ENCODE measurements at places on chromosomes 16 and 17.

- DNase-seq, result peak; percentile 64
Measured at GRCh38 chr16:89257281-89257731, 39.8 kb downstream of the ZNF778 start.

- no peak for DNase-seq
Measured at GRCh38 chr16:2897110-2897509, 14.1 kb downstream of the FLYWCH2 start.

DNA sequence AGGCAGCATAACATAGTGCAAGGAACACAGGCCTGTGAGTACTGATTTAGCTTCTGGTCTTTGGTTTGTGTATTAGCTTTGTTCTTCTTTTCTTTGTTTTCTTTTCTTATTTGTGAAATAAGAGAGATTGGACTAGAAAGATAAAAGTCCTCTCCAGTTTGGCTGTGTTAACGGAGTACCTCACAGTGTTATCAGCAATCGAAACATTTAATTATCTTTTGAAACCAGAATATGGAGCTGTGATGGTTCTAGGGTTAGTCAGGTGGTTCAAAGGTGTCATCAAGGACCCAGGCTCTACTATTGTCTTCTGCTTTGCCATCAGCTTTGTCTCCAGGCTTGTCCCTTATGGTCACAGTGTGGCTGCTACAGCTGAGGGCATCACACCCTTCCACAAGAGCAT, 25.6 kb downstream of the ADORA2B start:
- DNase-seq, result no peak

DNA sequence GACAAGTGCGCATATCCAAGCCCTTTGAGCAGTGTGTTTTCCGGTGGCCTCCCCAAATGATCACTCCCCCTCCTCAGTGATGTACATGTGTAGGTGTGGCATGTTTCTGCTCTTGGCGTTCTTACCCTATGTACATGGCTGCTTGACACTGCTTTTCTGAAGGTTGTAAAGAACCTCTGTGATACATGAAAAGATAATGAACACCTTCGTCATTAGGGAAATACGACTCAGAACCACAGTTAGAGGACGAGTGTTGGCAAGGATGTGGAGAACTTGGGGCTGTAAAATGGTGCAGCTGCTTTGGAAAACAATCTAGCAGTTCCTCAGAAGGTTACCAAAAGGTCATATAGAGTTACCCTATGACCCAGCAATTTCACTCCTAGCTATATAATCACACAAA, 28.6 kb downstream of the CEP95 start:
- DNase-seq, result no peak

- DNase-seq, result no peak
Measured at GRCh38 chr17:65994679-65995078, 197.3 kb downstream of the CEP112 start.

- DNase-seq, result peak; percentile 87
Measured at GRCh38 chr17:43338886-43339516, 59.8 kb upstream of the ARL4D start.

DNA sequence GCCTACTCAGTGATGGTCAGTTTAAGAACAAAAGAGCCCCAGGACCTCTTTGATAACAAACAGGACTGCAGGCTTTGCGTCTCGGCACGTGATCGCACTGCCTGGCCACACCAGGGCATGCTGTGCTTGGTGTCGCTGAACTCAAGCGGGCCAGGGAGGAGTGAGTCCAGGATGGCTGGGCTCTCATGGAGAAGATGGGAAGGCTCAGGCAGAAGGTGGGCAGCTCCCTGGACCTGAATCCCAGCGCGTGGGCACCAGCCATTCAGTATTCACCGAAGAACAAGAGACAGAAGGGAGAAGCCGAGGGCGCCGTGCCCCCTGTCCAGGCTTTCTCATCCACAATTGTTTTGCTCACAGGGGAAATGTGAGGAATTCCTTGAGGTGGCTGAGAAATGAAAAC, 11.9 kb downstream of the KATNB1 start:
- no peak for DNase-seq

- DNase-seq, result peak; percentile 76
Measured at GRCh38 chr16:55056585-55057401, 126.1 kb downstream of the IRX5 start.

- DNase-seq, result peak; percentile 91
Measured at GRCh38 chr16:12228602-12229499, 252.3 kb downstream of the SNX29 start.

- no peak for DNase-seq
Measured at GRCh38 chr16:10791048-10791447, 27.5 kb downstream of the TVP23A start.

GRCh38 chr17:57480438-57481196, 224.3 kb downstream of the MSI2 start:
- DNase-seq, result peak; percentile 80

GRCh38 chr17:57215317-57215716, 41.0 kb upstream of the MSI2 start:
- DNase-seq, result peak; percentile 41

- no peak for DNase-seq
Measured at GRCh38 chr16:66902648-66903543, 15.8 kb downstream of the CDH16 start.

DNA sequence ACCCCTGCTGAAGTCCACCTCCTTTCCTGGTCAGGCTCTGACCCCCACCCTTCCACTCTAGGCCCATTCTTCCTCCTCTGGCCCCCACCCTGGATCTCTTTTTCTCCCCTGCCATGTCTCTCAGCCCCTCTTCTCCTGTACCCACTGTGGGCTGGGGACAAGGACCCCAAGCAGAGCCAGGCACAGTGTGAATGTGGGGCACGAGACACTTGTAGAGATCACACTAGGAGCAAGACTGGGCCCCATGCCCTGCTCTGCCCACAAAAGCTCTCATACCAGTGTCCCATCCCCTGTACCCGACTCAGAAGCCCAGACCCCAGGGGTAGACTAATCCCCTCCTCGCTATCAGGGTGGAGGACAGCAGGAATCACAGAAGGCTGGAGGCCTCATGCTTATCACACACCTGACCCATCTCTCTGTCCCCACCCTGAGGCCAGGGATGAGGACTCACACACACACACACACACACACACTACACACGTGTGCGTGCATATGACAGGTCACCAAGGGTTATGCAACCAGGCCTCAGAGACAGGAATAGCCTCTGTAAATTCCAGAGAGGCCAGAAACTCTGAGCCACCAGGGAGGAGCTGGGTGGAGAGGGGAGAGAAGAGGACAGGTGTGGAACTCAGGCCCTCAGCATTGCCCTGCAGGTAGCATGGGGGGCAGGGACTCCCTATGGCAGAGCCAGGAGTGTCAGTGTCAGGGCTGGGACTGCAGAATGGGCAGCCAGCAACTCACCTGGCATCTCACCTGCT, 21.1 kb downstream of the ARHGAP27 start:
- DNase-seq, result no peak

GRCh38 chr16:14110728-14111251, 39.7 kb downstream of the MRTFB start:
- DNase-seq, result no peak

DNA sequence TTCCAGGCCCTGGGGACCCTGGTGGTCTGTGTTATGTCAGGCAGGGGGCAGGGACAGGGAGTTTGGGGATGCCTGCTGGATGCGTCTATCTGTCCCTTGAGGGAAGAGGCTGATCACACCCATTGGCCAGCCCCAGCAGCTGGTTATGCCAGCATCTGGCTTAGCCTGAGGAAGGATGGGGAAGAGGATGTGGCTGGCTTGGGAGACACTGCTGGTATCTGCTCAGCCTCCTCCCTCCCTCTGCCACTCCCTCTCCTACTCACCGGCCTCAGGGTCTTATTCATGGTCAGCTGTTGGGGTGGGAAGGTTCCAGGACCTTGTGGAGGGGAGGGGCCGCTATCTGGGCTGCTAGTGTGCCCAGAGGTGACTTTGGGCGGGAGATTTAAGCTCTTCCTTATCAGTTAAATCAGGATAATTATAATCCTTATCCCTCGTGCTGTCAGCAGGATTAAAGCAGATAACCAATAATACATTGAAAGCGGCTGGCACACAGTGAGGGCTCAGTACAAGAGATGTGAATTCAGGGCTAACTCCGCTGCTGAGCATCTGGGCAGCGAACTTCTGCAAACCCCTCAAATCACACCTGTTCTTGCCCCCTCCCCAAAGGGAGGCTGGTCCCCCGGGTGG, 36.0 kb upstream of the MLKL start:
- DNase-seq, result no peak

GRCh38 chr17:10698096-10698818, 863 bp downstream of the ADPRM start:
- no peak for DNase-seq

DNA sequence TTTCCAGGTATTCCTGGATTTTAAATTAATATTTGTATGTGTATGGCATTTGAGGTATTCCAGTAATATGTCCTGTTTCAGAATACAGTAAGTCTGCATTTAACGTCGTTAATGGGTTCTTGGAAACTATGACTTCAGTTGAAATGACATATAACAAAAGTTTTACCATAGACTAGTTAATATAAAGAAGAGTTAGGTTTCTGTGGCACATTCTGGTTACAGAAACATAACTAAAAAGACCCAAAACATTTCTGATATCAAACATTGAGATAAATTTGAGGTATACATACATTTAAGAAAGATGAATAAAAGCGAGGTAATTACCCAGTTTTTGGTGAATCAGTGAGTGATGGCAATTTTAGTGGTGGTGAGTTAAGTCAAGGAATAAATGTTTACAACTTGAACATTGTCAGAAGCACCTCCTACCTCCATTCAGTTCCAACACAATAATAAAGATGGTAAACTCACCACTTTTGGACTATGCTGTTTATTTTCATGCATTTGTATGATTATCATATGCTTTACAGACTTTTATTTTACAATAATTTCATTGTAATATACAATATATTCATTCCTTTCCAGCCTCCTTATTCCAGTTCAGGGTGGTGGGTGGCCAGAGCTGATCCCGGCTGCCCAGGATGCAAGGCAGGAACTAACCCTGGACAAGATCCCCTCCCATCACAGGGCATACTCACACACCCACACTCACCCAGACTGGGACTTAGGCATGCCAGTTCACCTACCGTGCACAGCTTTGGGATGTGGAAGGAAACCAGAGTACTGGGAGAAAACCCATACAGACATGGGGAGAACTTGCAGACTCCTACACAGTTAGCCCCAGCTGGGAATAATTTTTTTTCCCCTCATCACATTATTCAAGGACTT, 9.7 kb downstream of the LUC7L3 start:
- DNase-seq, result no peak

- DNase-seq, result no peak
Measured at GRCh38 chr16:3059723-3060242, 5.7 kb upstream of the IL32 start.

DNA sequence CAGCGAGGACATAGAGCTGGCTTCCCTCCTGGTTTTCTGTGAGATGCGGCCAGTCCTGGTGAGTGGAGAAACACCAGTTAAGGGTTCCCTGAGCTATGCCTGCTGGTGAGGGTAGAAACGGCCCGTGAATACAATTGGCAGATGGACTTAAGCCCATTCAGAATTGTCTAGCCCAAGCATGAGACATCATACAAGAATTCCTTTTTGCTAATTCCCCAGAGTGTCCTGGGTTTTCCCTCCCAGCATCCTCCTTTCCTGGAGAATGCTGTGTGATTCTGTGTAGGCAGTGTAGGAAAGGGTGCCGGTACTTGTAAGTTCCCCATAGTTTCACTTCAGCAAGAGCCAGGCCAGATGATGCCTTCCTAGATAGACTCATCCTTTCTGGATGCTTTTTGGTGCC, 65.1 kb downstream of the SDR42E1 start:
- DNase-seq, result no peak

- DNase-seq, result no peak
Measured at GRCh38 chr17:40327244-40327729, 18.3 kb downstream of the RARA start.

GRCh38 chr16:47921535-47921934, 234.3 kb downstream of the ABCC12 start:
- DNase-seq, result no peak

DNA sequence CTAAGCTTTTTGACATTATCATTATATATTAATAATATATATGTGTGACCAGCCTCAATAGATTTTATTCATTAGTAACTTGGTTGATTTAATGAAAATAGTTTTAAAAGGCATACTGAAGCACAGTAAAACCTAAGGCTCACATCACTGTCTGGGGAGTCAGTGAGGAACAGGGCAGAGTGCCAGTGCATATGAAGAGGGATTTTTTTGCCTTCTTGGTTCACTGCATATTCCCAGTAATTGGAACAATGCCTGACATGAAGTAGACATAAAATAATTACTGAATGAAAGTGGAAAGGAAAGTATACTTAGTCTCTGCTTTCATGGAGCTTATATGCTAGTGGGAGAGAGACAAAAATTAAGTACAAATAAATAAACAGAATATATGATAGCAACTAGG, 81.1 kb downstream of the FTO start:
- DNase-seq, result no peak

DNA sequence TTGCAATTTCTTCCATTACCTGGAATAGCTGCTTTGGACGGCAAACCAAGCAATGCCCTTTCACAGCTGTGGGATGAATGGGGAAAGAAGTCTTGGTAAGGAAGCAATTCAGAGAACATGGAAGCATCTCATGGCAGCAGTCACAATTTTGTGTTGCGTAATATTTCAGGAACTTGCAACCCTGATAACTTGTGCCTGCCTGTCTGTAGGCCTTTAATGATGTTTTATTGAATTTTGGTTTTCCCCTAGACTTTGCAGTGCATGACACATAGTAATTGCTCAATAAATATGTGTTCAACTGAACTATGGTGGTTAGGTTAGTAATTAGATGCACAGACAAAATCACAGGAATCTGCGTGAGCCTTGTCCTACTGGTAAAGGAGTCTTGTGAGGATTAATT, 439.5 kb downstream of the WWOX start:
- DNase-seq, result no peak

DNA sequence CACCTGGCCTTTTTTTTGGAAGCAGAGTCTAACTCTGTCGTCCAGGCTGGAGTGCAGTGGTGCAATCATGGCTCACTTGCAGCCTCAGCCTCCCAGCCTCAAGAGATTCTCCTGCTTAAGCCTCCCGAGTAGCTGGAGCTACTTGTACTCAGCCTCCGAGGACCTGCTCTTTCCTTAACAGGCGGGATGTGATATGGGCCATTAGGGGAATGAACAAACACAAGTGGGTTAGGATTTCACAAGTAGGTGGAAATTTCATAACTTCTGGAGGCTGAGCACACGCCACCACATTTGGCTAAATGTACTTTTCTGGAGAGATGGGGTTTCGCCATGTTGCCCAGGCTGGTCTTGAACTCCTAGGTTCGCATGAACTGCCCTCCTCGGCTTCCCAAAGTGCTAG, 4.1 kb downstream of the PAM16 start:
- no peak for DNase-seq

GRCh38 chr16:83953796-83954576, 946 bp downstream of the OSGIN1 start:
- peak; percentile 66 for DNase-seq

GRCh38 chr17:63477480-63478440, 899 bp downstream of the ACE start:
- peak; percentile 76 for DNase-seq
